Psoas muscle (tissue), 8 donors: ENCODE measurements at places on chromosomes 5 and 9. TPM values are rescaled to one million over a fixed set of nuclear protein-coding genes. Genes with fewer than 3 reads are reported as not detected.

Gene SH2D3C
- total RNA-seq: 10.6 TPM

- no peak for DNase-seq
- no peaks in the 10 kb centered on the region for H3K4me1 ChIP-seq
- no peaks in the 10 kb centered on the region for H3K36me3 ChIP-seq
- H3K4me3 ChIP-seq: no peak overlapping the region
- H3K27me3 ChIP-seq: no peaks in the 10 kb centered on the region
- no peak overlapping the region for H3K27ac ChIP-seq
Measured at GRCh38 chr5:146082798-146083197, 22.6 kb downstream of the PLAC8L1 start.

Gene ADGRV1
- total RNA-seq: 0.83 TPM

GRCh38 chr5:128082551-128083032 lies 974 bp upstream of the SLC12A2 start:
- DNase-seq: no peak
- H3K27me3 ChIP-seq: no peaks in the 10 kb centered on the region
- peak overlapping the region; percentile 96 for H3K27ac ChIP-seq
- H3K4me1 ChIP-seq: peaks cover 31% of the 10 kb centered on the region
- peak overlapping the region; percentile 89 for H3K4me3 ChIP-seq
- no peaks in the 10 kb centered on the region for H3K36me3 ChIP-seq

DNA sequence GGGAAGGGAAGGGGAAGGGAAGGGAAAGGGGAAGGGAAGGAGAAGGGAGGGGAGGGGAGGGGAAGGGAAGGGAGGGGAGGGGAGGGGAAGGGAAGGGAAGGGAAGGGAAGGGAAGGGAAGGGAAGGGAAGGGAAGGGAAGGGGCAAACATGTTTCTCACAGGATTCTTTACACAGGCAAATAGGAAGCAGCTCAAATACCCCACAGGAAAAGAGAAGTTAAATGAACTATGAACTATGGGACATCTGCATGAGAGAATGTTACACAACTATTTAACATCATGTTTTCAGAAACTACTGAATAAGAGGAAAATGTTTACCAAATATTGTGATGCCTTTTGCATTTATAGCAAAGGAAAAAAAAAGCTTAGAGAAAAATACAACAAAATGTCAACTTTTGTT lies 125.4 kb upstream of the SLC30A5 start:
- no peak overlapping the region for H3K27ac ChIP-seq
- DNase-seq: no peak
- H3K4me3 ChIP-seq: no peak overlapping the region

DNA sequence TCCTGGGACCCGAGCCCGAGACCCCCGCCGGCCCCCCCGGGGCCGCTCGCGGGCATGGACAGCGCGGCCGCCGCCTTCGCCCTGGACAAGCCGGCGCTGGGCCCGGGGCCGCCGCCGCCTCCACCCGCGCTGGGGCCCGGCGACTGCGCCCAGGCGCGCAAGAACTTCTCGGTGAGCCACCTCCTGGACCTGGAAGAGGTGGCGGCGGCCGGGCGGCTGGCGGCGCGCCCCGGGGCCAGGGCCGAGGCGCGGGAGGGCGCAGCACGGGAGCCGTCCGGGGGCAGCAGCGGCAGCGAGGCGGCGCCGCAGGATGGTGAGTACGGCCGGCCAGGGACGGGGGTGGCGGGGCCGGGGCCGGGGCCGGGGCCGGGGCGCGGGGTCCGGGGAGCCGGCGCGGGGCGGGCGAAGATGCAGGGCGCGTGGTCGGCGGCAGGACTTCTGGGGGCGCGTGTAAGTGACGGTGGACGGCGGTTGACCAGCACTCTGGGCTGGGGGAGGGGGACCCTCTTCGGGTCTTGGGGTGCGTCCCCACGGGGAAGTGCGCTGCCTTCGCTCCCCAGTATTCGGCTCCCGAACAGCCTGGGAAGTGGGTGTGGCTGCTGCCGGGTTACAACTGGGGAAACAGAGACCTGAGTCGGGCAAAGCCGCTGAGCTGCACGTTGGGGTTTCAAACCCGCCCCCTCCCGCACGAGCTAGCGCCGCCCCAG lies 520 bp downstream of the PRRX2 start:
- H3K4me3 ChIP-seq: peak overlapping the region; percentile 47
- no peaks in the 10 kb centered on the region for H3K27me3 ChIP-seq
- DNase-seq: no peak
- H3K36me3 ChIP-seq: no peaks in the 10 kb centered on the region
- no peak overlapping the region for H3K27ac ChIP-seq
- H3K4me1 ChIP-seq: no peaks in the 10 kb centered on the region

Gene SLC45A2
- not detected for total RNA-seq

GRCh38 chr5:38450627-38451026 lies 105.8 kb downstream of the LIFR start:
- H3K4me1 ChIP-seq: peaks cover 26% of the 10 kb centered on the region
- peaks cover 64% of the 10 kb centered on the region for H3K36me3 ChIP-seq
- H3K27me3 ChIP-seq: no peaks in the 10 kb centered on the region
- no peak overlapping the region for H3K4me3 ChIP-seq
- no peak for DNase-seq
- no peak overlapping the region for H3K27ac ChIP-seq

Gene CRB2
- not detected for total RNA-seq

GRCh38 chr5:159207222-159207685 lies 2.1 kb downstream of the RNF145 start:
- peak overlapping the region; percentile 82 for H3K27ac ChIP-seq
- peak overlapping the region; percentile 86 for H3K4me3 ChIP-seq
- peaks cover 8% of the 10 kb centered on the region for H3K36me3 ChIP-seq
- DNase-seq: no peak
- H3K27me3 ChIP-seq: no peaks in the 10 kb centered on the region

DNA sequence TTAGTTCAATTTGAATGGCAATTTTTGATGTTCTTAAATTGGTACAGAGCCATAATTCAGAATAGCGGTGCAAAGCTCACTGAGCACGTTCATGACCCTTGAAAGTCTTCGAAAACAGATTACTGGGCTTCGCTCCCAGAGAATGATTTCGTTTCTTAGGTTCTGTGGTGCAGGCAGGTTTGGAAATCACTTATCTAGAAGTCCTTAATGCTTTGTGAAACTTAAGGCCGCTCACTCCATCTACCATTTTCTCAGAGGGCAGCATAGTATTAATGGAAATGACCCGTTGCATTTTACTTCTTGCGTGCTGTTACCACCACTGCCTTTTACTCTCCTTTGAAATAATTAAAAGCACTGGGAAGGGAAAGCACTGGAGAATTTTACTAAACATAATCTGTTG lies 2.9 kb upstream of the MAT2B start:
- H3K27ac ChIP-seq: peak overlapping the region; percentile 99
- no peaks in the 10 kb centered on the region for H3K27me3 ChIP-seq
- H3K36me3 ChIP-seq: no peaks in the 10 kb centered on the region
- peaks cover 10% of the 10 kb centered on the region for H3K4me1 ChIP-seq
- no peak for DNase-seq

Gene PAX5
- total RNA-seq: not detected

- H3K36me3 ChIP-seq: peaks cover 2% of the 10 kb centered on the region
- no peaks in the 10 kb centered on the region for H3K27me3 ChIP-seq
- H3K4me1 ChIP-seq: no peaks in the 10 kb centered on the region
- peak overlapping the region; percentile 15 for H3K27ac ChIP-seq
- DNase-seq: peak; percentile 39
Measured at GRCh38 chr5:72210888-72211678, 103.8 kb downstream of the MAP1B start.

DNA sequence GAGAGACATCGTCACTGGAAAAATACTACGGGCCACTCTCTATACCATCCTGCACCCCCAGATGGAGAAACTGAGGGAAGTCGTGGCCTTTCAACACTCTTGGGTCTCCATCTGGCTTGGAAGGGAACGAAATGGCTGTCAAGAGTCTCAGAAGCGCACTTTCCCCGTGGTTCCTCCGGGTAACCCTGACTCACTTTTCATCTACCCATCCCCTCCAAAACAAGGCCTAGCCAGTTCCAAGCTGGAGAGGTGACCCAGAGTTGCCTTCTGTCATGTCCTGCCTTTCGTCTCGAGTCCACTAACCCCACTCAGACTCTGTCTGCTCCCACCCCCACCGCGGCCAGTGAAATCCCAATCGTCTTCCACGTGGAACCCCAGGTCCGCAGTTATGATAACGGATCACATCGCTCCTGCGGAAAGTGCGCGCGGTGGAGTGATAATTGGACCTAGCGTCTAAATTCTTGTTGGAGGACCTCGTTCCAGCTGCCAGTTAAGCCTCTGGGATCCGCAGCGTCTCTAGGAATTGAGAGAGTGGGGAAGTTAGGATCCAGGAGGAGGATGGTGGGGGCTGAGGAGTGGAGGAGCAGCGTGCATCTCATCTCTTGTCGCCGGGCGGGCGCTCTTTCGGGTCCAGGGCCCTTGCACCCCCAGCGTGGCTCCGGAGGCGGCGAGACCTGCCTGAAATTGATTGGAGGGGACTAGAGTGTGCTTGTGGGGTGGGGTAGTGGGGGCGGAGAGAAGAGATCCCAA lies 4.6 kb downstream of the CDKN2A start:
- H3K4me3 ChIP-seq: no peak overlapping the region
- H3K36me3 ChIP-seq: no peaks in the 10 kb centered on the region
- no peak overlapping the region for H3K27ac ChIP-seq
- H3K4me1 ChIP-seq: peaks cover 5% of the 10 kb centered on the region

GRCh38 chr5:43281840-43282658 lies 31.2 kb downstream of the HMGCS1 start:
- H3K27ac ChIP-seq: no peak overlapping the region
- no peak overlapping the region for H3K4me3 ChIP-seq
- H3K36me3 ChIP-seq: peaks cover 7% of the 10 kb centered on the region
- DNase-seq: no peak
- H3K27me3 ChIP-seq: no peaks in the 10 kb centered on the region
- no peaks in the 10 kb centered on the region for H3K4me1 ChIP-seq

- H3K36me3 ChIP-seq: no peaks in the 10 kb centered on the region
- H3K27me3 ChIP-seq: no peaks in the 10 kb centered on the region
- DNase-seq: no peak
- H3K4me1 ChIP-seq: no peaks in the 10 kb centered on the region
- H3K27ac ChIP-seq: no peak overlapping the region
Measured at GRCh38 chr9:21153336-21154017, 11.8 kb upstream of the IFNW1 start.

GRCh38 chr9:137267933-137268355 lies 9.6 kb upstream of the TOR4A start:
- H3K4me1 ChIP-seq: peaks cover 19% of the 10 kb centered on the region
- peaks cover 71% of the 10 kb centered on the region for H3K36me3 ChIP-seq

DNA sequence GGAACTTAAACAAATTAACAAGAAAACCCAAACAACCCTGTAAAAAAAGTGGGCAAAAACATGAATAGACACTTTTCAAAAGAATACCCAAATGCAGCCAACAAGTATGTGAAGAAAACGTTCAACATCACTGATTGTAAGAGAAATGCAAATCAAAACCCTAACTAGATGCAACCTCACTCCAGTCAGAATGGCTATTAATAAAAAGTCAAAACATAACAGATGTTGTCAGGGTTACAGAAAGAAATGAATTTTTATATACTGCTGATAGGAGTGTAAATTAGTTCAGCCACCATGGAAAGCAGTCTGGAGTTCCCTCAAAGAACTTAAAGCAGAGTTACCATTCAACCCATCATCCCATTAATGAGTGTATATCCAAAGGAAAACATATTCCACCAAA lies 479.0 kb downstream of the MTRR start:
- H3K4me1 ChIP-seq: no peaks in the 10 kb centered on the region
- no peaks in the 10 kb centered on the region for H3K36me3 ChIP-seq
- no peak overlapping the region for H3K27ac ChIP-seq

Gene CD180
- 0.74 TPM for total RNA-seq

DNA sequence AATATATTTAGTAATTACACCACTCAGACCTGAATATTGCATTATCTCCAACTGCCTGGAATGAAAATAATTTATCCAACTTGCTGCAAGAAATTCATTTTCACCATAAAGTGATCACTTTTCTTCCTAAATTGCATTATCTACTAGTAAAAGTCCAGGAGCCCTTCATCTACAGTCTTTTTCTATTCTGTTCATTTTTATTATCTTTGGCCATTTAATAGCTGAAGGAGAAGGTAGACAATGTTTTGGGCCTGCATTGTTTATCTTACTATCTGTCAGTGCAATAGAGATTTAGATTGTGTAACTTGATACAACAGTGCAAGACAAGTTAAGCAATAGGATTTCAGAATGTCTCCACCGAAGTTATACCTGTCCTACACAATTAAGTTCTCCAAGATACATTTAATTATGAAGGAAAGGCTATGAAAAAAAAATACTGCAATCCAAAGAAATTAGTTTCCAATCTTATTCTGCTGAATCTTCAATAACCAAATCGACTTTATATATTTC lies 1339.7 kb upstream of the CDH6 start:
- H3K27ac ChIP-seq: no peak overlapping the region
- H3K4me1 ChIP-seq: no peaks in the 10 kb centered on the region
- DNase-seq: no peak
- no peak overlapping the region for H3K4me3 ChIP-seq
- no peaks in the 10 kb centered on the region for H3K36me3 ChIP-seq

DNA sequence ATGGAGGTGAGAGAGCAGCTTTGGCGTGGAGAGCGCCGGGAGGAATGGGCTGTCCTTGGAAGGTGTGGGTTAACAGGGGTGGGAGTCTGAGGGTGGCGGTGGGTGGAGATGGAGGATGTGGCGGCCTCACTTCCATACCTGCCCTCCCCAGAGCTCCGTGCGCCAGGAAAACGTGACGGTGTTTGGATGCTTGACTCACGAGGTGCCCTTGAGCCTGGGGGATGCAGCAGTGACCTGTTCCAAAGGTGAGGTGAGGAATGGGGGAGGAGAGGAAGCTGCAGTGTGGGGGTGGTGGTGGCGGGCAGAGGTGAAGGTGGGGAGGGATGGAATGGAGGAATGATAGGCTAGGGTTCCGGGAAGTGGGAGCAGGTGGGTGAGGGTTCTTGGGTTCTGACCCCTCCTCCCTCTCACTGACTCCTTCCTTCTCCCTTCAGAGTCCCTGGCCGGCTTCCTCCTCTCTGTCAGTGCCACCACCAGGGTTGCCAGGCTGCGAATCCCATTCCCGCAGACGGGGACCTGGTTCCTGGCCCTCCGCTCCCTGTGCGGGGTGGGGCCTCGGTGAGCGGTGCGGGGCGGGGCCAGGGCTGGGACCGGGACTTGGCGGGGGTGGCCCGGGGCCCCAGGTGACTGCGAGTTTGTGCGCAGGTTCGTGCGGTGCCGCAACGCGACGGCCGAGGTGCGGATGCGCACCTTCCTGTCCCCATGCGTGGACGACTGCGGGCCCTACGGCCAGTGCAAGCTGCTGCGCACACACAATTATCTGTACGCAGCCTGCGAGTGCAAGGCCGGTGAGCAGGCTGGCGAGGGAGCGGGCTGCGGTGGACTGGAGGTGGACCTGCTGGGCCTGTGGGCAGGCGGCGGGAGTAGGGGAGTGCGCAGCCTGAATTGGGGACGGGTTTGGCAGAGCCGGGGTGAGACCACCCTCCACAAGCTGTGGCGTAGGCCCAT lies 17.1 kb downstream of the TMEM8B start:
- H3K4me1 ChIP-seq: peaks cover 36% of the 10 kb centered on the region
- peak overlapping the region; percentile 84 for H3K27ac ChIP-seq
- H3K4me3 ChIP-seq: no peak overlapping the region
- no peak for DNase-seq

GRCh38 chr5:93819668-93820067 lies 78.3 kb upstream of the POU5F2 start:
- H3K27ac ChIP-seq: no peak overlapping the region
- no peaks in the 10 kb centered on the region for H3K4me1 ChIP-seq
- H3K36me3 ChIP-seq: no peaks in the 10 kb centered on the region
- DNase-seq: no peak
- no peaks in the 10 kb centered on the region for H3K27me3 ChIP-seq

GRCh38 chr9:98712987-98713386 lies 4.3 kb upstream of the GABBR2 start:
- no peaks in the 10 kb centered on the region for H3K36me3 ChIP-seq
- no peaks in the 10 kb centered on the region for H3K4me1 ChIP-seq
- H3K27ac ChIP-seq: no peak overlapping the region
- peaks cover 7% of the 10 kb centered on the region for H3K27me3 ChIP-seq

- DNase-seq: no peak
- H3K36me3 ChIP-seq: no peaks in the 10 kb centered on the region
- H3K27me3 ChIP-seq: no peaks in the 10 kb centered on the region
- no peak overlapping the region for H3K27ac ChIP-seq
- no peaks in the 10 kb centered on the region for H3K4me1 ChIP-seq
- no peak overlapping the region for H3K4me3 ChIP-seq
Measured at GRCh38 chr5:1374679-1375055, 29.8 kb upstream of the CLPTM1L start.
